ENCODE measurements at places on chromosomes 7 and 10. TPM values are rescaled to one million over a fixed set of nuclear protein-coding genes. Genes with fewer than 3 reads are reported as not detected.
A peak's percentile ranks its signal among the peaks of the same experiment; 100 is the strongest.

DNA sequence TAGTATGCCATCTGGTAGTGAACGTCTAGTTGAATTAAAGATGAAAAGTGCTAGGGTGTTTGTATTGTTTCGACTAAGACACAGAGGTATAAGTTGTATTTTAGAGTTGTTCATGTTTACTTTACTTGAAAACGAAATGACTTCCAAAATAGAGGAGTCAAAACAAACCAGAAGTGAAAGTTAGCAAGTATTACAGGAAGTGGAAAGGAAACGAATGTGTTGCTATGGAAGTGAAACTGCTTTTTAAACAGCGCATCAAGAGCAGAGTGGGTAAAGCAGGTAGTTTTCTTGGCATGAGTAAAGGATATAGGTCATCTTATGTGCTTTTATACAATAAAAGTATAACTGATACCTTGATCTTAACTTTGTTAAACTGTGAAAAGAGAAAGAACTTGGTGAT is 20.0 kb upstream of the GALNTL5 start:
- DNase-seq, result no peak

DNA sequence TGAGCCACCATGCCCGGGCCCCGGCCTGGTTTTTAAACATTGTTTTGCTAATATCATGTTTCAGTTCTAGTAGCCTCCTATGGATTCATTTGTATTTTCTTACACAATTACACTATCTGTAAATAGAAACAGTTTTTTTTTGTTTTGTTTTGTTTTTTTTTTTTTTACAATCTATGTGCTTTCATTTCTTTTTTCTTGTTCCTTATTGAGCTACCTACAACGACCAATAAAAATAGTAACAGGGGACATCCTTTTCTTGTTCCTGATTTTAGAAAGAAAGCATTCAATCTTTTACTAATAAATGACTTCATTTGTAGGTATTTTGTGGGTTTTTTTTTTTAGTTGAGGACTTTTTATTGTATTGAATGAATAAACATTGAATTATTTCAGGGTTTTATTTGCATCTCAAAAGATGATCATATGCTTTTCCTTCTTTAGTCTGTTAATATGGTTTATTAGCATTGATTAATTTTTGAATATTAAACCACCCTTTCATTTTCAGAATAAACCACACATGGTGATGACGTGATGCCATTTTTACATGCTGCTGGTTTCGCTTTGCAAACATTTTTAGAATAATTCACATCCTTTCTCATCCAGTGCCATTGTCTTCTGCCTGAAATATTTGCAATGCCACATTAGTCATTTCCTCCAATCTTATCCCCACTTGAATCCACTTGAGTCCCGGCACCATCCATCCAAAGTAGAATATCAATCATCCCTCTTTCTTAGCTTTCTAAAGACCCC is 18.1 kb upstream of the AKR1E2 start:
- peak; percentile 59 for DNase-seq

DNA sequence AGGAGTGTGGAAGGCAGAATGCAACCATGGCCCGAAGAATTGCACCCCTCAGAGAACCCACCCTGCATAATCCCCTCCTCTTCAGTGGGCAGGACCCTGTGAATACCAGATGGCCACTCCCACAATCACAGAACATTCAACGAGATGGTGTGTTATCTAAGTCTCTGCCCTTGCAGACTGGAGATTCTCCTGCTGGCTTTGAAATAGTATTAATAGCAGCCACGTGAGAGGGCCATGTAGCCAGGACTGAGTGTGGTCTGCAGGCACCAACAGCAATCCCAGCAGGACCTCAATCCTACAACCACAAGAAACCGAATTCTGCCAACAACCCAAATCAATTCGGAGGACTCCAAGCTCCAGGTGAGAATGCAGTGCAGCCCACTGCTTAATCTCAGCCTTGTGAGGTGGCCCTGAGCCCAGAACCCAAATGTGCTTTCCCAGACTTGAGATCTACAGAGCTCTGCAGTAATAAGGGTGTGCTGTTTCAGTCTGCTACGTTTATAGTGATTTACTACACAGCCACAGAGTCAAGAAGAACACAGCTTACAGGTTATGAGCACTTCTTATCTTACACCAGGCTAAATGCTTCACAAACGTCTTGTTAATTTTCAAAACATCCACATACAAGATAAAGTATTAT is 72.1 kb downstream of the VOPP1 start:
- DNase-seq, result peak; percentile 40

GRCh38 chr7:151769188-151769821 is 107.6 kb downstream of the PRKAG2 start:
- no peak for DNase-seq

- peak; percentile 27 for DNase-seq
Measured at GRCh38 chr10:96225119-96225518, 46.2 kb downstream of the BLNK start.

GRCh38 chr10:13716081-13717071 is 129.6 kb downstream of the PRPF18 start:
- DNase-seq, result peak; percentile 59

The ADRA2A gene
- total RNA-seq, result 0.31 TPM

DNA sequence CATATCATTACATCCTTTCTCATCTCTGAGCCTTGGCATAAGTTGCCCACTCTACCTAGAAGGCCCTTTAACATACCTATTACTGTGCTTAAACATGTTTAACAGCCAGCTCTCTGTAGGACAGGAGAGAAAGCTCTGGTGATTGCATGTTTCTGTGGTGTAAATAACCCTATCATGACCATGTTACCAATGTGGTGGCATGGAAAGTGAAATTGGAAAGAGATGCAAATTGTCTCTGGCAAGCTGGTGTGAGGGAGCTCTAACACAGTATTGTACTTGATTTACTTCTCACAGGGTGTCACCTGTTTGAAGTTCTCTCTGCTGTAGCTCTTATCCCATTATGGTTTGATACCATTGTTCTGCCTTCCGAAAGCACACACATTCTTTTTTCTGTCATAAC is 231.8 kb upstream of the DKK1 start:
- DNase-seq, result no peak

The CTBP2 gene
- 27.7 TPM for total RNA-seq

DNA sequence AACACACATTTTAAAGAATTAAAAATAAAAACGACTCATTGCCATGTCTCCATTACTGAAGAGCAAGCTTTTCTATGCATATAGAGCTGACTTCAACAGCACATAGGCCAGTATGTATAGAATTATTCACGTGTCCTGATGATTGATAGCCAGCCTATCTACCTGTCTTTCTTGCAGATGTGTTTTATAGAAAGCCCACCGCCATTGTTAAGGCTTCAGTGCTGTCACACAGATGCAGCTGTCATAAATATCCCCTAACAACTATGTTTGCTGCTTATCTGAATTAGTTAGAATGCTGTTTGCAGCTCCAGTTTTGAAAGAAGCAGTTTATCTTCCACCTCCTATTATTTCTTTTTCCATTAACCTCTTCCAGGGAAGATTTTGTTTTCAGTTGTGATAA is 235.9 kb downstream of the SLC25A13 start:
- DNase-seq, result no peak

DNA sequence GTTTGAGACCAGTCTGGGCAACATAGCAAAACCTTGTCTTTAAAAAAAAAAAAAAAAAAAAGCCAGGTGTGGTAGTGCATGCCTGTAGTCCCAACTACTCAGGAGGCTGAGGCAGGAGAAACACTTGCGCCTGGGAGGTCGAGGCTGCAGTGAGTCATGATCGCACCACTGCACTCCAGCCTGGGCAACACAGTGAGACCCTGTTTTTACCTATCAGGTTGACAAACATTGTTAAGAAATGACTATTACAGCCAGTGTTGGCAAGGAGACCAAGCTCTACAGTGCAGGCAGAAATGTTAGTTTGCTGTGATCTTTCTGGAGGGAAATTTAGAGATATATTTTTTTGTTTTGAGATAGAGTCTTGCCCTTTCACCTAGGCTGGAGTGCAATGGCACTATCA is 37.3 kb downstream of the CUL1 start:
- DNase-seq, result no peak

- no peak for DNase-seq
Measured at GRCh38 chr7:72453471-72453870, 41.3 kb upstream of the CALN1 start.

- no peak for DNase-seq
Measured at GRCh38 chr7:122726881-122727280, 24.2 kb upstream of the RNF148 start.

DNA sequence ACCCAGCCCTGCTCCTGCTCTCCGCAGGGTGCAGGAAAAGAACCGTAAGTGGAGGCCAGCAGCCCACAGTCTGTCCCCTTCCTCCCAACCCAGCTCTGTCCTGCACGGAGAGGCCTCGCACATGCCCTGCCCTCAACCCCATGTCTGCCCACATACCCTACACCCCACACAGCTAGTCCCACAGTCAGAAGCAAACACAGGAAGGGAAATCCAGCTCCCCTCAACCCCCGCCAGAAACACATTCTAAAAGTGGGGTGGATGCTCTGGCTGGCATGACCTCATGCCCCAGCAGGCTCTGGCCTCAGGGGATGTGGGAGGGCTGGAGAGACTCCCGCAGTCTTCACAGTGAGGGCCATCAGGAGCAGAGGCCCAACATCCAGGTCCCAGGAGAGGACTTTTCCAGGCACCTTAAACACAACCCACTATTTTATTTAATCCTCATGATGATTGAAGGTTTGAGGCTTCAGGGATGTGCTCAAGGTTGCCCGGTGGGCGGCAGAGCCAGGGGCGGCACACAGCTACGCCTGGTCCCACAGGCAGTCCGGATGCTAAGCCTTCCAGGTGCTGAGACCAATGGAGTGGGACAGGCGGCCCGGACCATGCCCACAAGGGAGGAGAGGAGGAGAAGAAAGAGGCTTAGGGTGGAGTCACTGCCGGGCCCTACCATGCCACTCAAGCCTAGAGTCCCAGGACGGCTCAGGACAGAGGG is 29.9 kb downstream of the CALML5 start:
- DNase-seq, result no peak

- DNase-seq, result no peak
Measured at GRCh38 chr10:28857164-28857563, 179.8 kb downstream of the BAMBI start.

The BLVRA gene
- total RNA-seq, result 37.8 TPM

The C10orf62 gene
- total RNA-seq, result 0.62 TPM

DNA sequence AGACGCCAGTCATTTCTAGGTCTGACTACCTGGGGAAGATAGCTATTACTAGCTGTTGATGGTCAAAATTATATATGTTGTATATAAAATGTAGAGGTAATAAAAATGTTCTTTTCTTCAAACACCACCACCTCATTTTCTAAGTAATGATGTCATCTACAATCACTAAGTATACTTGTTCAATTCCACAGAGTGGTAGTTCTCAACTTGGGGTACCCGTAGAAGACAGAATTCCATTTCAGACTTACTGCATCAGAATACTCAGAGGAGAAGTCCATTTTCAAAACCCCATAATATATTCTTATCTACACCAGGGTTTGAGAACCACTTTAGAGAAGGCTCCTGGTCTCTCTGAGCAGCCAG is 191.9 kb downstream of the PTN start:
- no peak for DNase-seq

The WNT8B gene
- not detected for total RNA-seq

DNA sequence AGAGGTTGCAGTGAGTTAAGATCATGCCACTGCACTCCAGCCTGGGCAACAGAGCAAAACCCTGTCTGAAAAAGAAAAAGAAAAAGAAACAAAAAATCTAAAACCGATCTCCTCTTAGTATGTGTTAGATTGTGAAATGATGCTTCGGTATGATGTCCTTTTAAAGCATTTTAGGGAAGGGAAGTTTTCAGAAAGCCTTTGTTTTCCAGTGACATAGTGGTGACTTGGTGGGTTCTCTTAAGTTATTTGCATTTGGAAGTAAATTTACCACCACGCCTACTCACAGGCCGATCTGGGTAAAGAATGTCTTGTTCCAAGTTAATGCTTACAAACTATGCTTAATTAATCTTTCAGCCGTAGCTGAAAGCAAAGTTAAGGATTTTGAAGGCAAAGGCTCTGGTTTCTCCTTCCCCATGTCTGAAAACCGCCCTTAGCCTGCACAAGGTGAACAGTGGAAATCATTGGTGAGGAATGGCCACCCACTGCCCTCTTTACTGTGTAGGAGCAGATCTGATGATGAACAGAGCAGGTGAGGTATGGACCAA is 10.7 kb downstream of the MTURN start:
- no peak for DNase-seq

- DNase-seq, result no peak
Measured at GRCh38 chr10:94803307-94803706, 40.8 kb downstream of the CYP2C19 start.

GRCh38 chr10:4639960-4640359 is 186.0 kb upstream of the AKR1E2 start:
- no peak for DNase-seq

The CLCN1 gene
- not detected for total RNA-seq

GRCh38 chr7:157930926-157931466 is 594.2 kb downstream of the DNAJB6 start:
- no peak for DNase-seq

Data from myocyte (in vitro differentiated cells).